Right lobe of liver (tissue), 6 donors: ENCODE measurements at places on chromosomes 13 and 19. TPM values are rescaled to one million over a fixed set of nuclear protein-coding genes. Genes with fewer than 3 reads are reported as not detected.

DNA sequence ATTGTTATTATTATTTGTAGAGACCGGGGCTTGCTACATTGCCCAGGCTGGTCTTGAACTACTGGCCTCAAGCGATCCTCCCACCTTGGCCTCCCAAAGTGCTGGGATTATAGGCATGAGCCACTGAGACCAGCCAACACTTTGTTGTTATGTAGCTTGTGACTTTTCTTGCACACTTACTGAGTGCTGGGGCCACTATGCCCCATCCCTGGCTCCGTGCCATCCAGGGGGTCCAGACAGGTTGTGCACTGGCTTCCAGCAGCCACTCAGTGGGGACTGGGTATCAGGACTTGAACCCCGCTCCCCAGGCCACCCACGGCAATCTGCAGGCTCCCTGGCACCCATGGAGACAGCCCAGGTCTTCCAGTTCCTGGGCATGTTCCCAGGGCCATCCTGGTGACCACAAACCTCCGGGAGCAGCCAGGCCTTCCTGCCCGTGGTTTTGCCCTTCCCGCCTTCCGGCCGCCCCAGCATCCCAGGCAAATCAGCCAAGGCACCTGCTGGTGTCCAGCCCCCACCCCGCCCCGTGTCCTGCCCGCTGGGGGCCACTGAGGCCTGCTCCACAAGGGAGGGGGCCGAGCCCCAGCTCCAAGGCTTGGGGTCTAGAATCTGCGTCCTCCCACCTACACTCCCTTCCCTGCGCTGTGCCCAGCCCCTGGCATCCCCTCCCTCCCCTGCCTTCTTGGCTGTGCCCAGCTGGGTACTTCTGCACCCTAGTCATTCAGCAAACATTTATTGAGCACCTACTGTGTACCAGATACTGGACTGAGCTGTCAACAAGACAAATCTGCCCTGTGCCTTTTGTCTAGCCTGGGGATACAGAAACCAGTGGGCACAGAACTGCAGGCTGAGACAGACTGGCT is 23.7 kb upstream of the SEMA6B start:
- H3K4me3 ChIP-seq: no peak overlapping the region
- no peak for DNase-seq
- H3K4me1 ChIP-seq: no peaks in the 10 kb centered on the region
- no peaks in the 10 kb centered on the region for H3K36me3 ChIP-seq

DNA sequence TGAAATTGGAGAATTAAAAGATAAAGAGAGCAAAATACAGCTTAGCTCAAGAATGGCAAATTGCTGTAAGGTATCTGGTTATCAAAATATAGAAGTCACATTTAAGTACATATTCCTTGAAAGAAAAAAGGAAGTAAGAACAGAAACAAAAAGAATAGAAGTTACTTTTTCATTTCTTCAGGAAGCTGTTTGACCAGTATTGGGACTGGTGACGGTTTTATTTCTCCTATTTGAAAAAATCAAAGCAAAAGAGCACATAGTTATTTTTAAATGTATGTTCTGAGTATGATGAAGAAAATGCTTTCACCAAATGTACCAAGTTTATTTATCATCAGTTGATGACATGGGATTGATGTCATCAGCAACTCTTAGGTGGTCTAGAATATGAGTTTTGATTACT is 83.1 kb upstream of the OXGR1 start:
- no peak overlapping the region for H3K4me3 ChIP-seq
- H3K36me3 ChIP-seq: no peaks in the 10 kb centered on the region
- no peaks in the 10 kb centered on the region for H3K4me1 ChIP-seq
- H3K27ac ChIP-seq: no peak overlapping the region
- H3K27me3 ChIP-seq: no peaks in the 10 kb centered on the region

- no peak overlapping the region for H3K27ac ChIP-seq
- H3K4me3 ChIP-seq: no peak overlapping the region
Measured at GRCh38 chr13:78998630-78999315, 339.8 kb upstream of the OBI1 start.

The TBXA2R gene
- total RNA-seq: 3.2 TPM

The METTL21C gene
- total RNA-seq: not detected

The MZT1 gene
- total RNA-seq: 1.0 TPM

GRCh38 chr13:78592584-78592983 is 10.8 kb downstream of the POU4F1 start:
- peaks cover 49% of the 10 kb centered on the region for H3K27me3 ChIP-seq
- no peak overlapping the region for H3K27ac ChIP-seq
- DNase-seq: no peak
- H3K4me3 ChIP-seq: no peak overlapping the region

The SYT3 gene
- total RNA-seq: not detected

The KLK4 gene
- not detected for total RNA-seq
